ENCODE measurements at places on chromosomes 1 and 21.

- no peak for DNase-seq
Measured at GRCh38 chr1:29105822-29106221, 17.9 kb downstream of the TMEM200B start.

DNA sequence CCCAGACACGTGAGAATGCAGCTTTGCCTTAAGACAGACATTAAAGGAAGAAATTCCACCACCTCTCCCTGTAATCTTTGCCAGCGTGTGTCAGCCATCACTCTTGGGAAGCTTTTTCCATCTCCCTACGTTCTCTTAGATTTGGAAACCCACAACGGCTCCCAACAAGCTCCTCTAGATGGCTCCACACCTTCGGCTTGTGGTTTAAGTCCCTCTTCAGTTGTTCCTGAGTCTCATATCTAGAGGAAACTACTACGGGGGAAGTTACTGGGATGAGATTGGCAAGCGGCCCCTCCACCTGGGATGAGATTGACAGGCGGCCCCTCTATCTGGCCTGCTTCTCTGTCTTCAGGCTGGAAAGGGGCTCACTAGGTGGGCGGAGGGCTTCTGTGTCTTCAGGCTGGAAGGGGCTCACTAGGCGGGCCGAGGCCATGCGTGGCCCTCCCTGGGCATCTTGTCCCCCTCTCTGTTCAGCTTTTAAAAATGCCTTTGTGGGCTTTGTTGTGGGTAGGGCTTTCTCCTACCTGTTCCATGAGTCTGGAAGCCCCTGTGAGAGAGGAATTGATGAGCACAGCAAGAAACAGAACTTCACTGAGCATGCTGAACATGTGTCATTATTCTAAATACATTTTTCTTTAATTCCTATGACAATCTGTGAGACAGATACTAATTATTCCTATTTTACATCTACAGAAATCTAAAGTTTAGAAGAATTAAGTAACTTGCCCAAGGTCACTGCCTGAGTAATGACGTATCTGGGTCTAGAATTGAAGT is 670.5 kb downstream of the KIF26B start:
- no peak for DNase-seq

GRCh38 chr1:37250371-37250770 is 216.1 kb upstream of the GRIK3 start:
- no peak for DNase-seq

DNA sequence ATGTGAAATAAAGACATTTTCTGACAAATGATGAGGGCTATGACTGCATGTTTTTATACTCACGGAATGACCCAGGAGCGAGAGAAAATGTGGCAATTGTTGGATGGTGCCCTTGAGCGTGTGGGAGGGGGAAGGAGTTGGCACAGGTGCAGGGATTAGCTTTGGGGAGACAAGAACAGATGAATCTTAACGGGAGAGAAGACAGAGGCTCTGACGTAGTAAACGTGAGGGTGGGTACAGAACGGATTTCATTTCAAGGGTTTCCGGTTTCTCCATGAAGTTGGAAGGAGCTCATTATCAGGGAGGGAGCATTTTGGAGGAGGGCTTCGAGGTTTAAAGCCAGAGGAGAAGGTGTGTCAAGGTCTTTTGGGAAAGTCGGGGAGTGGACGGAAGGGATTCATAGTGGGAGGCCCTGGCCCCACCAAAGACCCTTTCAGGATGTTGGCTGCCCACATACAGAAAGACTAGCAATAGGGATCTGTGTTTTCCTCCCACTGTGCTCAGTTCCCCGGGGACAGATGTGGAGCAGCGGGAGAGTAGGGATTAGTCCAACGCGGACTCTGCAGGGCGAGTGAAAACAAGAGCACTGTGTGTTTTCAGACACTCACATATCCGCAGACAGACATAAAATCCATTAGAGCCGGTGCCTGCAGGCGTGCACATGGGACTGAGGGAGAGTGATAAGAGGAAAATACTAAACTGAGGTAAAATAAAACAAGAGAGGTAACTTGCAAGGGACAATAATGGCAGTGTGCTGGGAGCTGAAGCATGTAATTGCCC is 584.1 kb downstream of the AJAP1 start:
- no peak for DNase-seq

- DNase-seq, result no peak
Measured at GRCh38 chr1:61279570-61279969, 197.2 kb downstream of the NFIA start.

GRCh38 chr1:84168783-84169182 is 24.7 kb downstream of the PRKACB start:
- DNase-seq, result no peak

GRCh38 chr1:32208891-32209328 is at the start of gene DCDC2B:
Gene DCDC2B, plus strand, starts transcription at chr1:32209089. Its CDS starts 5 bp downstream, at chr1:32209094.
- peak; percentile 88 for DNase-seq

DNA sequence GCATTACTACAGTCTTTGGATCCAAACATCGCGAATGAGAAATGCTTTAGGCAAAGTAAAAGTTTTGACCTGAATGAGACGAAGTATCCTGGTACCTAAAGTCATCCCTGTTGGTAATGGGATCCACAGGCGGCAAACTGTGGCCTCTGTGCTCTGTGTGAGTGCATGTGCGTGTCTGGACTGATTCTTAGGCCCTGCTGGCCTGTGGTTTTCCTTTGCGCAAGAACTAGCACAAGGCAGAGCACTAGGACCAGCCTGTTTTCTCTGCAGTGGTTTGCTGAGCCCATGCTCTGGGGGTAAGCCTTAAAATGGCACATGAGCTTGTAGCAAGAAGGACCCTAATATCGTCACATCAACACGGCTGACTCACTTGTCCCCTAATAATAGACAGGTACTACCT is 251.2 kb downstream of the DSCAM start:
- DNase-seq, result no peak

GRCh38 chr21:43269440-43269839 is 100.6 kb downstream of the CRYAA start:
- DNase-seq, result peak; percentile 55

GRCh38 chr1:41416081-41416480 is 54.8 kb downstream of the FOXO6 start:
- no peak for DNase-seq

DNA sequence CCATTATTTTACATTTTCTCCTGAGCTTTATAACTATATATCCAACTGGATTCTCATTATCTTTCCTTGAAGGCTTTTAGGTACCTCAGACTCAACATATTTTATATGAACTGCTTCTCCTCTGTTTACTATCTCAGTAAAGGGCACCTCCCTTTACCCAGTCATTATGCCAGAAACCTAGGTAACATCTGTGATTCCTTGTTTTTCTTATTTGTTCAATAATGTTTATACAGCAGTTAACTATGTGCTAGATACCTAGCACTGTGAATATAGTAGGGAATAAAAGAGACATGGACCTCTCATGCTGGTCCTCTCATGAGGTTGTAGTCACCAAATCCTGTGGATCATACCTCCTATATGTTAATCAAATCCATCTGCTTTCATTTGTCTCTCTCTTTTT is 25.6 kb downstream of the PPP1R12B start:
- no peak for DNase-seq

DNA sequence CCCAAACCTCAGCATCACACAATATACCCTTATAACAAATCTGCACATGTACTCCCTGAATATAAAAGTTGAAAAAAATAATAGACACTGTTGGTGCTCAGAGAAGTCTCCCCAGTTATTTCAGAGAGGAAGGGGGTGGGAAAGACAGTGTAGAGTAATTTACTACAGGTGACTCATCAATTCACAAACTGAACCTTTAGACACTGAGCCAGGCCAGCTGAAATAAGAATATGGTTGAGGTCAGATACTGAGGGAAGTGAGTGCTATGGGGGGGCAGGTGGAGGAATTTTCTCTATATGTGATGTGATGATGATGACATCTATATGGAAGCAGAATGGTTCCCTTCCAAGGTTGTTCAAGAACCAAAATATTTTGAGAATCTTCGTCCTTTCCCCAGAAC is 50.1 kb downstream of the MRPL39 start:
- DNase-seq, result no peak

DNA sequence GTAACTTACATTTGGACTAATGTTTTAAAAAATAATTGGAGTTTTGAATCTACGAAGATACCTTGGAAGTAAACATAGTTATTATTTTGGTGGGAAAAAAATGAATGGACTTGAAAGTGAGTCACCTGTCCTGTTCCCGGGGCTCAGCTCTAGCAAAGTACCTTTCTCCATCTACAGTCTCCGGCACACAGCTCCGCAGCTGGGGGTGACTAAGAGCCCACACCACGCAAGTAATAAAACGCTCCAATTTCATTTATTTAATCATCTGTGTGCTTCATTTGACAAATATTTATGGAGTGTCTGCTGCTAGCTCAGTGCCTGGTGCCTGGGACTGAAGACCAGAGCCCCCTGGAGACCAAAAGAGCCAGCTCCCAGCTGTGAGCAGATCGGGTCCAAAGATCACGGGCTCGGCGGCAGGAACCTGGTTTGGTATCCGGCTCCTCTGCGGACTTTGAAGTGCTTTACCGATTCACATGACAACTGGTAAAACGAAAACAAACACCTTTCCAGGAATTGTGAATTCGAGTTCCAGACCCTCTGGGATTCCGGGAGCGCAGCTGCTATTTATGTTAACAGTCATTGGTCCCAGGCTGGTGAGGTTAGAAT is 1.7 kb upstream of the RIPK4 start:
- peak; percentile 30 for DNase-seq

All from hematopoietic multipotent progenitor cell treated with erythropoietin and hydrocortisone succinate and interleukin-3 and kit ligand, for 6 days (in vitro differentiated cells).